AML-193 (cell line): ENCODE measurements at places on chromosomes 1 and 21.

DNA sequence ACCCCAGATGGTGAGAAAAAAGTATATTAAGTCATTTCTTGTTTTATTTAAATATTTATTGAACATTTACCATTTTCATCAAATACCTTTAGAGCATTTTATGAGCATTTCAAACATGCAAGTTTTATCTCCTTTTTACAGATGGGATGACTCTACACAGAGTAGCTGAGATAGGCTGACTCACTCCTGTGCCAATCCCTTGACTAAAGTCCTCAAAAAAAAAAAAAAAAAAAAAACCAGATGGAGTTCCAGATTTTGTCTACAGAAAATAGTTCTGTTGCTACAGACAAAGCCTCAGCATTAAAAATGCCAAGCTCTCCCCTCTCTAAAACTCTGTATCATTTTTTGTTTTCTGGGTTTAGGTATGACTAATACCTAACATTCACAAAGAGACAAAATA, 303.0 kb upstream of the PLD5 start:
- DNase-seq = no peak

DNA sequence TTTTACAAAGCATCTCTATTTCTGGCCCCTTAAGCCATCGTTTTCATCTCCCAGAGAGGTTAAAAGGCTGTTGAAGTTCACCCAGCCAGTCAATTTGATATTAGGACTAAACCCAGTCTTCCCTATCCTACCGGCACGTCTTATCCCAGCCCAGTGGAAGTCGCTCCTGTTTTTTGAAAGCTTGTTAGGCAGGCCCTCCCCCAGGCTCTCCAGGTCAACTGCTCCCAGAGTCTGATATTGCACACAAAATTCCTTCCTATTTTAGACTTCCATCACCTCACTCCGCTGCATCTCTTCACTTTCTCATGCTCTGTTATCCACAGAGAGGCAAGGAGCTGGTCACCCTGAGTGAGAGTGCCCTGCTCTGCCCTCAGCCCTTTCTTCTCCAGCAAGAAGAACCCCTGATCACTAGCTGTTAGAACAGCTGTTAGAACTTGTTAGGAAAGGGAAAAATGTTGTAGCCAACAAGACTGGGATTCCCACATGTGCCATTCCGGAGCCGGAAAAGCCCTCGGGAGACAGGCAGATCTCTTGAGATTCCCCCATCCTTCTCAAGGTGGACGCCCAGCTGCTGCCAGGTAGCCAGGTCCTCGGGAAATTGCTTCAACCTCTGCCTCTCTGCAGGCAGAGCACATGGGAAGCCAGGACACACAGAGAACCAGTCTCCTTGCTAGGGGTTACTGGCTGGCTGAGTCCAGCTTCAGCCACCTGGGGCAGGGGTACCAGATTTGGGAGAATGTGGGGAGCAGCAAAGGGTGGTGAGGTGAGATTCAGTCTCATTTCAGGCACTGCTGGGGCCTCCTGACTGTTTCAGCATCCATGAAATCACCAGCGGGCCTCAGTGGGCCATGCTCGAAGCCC, 25.7 kb downstream of the PLXNA2 start:
- no peak for DNase-seq

DNA sequence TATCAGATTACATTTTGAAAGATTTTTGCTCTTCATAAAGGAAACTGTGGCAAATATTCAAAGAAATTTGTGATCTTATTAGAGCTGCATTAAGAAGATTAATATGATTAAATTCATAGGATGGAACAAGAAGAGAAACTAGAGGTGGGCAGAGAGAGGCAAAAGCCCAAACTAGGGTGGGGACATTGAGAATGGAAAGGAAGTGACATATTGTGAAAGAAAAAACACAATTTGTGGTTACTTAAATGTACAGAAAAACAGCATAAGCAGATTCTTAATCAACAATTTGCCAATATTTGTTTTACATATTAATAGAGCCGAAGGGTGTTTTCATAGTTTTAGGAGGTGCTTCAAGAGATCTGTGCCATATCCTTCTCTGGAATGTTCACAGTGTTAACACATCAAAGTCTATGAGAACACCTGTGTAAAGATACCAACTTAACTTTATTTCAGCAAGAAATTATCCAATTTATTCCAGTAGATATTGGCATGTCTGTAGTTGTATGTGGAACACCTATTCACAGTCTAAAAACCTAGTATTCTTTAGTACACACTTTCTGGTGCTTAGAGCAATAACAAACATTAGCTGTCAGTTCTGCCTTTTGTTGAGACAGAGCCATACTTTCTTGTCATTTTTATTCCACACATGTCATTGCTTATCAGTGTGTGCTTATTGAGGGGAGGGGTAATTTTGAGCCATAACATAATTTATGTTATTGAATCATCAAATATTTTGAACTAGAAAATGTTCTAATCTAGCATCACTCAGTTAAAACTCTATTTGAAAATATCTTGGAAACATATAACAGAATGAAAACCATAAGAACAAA, 401.5 kb downstream of the PTPRC start:
- no peak for DNase-seq

DNA sequence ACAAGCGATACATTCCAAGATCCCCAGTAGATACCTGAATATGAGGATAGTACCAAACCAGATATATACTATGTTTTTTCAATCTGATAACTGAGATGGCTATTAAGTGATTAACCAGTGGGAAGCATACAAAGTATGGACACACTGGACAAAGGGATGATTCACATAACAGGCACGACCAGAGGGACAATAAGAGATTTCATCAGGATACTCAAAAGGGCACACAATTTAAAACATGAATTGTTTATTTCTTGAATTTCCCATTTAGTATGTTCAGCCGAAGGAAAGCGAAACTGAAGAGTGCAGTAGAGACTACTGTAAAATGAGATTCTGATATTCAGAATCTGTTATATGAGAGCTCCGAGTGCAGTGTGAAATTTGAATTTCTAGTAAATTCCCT, 10.6 kb downstream of the ZZZ3 start:
- DNase-seq = no peak

- DNase-seq = no peak
Measured at GRCh38 chr1:200971955-200972711, 51.4 kb downstream of the KIF21B start.

DNA sequence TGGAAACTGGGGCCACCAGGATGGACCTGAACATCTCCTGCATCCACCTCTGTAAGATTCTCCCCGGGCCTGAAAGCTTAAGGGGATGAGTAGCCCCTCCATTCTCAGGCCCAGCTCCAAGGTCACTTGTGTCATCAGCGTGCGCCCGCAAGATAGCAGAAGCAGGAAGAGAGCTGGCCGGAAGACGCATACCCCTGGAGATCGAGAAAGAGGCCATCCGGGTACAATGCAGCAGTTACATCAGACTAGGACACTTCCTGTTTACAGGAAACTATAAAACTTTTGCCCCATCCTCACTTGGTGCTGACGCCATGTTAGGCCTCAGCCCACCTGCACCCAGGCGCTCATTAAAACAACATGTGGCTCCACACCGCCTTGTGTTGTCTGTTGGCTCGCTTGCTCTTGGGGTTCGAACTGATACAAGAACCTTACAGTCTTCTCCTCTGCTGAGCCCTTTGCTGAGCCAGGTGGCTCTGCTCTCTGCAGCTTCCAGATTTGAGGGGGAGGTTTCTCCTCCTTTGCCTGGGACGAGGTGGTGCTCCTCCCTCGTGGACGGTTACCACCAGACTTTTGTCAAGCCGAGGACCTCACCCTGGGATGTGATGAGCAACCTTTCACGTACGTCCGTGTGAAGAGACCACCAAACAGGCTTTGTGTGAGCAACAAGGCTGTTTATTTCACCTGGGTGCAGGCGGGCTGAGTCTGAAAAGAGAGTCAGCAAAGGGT, 277.5 kb upstream of the C1orf174 start:
- DNase-seq = no peak

DNA sequence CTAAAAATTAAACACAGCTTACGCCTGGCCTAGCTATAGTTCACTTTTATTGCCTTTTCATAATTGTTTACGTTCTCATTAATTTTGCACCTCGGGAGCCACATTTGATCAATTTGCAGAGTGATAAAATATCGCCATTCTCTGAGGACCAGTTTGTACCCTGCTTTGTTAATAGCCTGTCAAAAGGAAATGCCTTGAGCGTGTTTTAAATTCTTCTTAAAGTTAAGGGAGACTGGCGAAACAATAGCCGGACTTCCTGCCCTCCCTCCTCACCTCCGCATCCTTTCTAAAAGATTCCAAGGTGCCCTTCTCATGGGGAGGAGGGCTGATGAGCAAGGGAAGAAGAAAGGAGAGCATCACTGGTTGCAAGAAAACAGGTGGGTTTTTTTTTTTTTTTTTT, 271.6 kb downstream of the KCNJ6 start:
- DNase-seq = no peak

GRCh38 chr1:35564037-35564883, 6.7 kb downstream of the NCDN start:
- DNase-seq = peak; percentile 77

DNA sequence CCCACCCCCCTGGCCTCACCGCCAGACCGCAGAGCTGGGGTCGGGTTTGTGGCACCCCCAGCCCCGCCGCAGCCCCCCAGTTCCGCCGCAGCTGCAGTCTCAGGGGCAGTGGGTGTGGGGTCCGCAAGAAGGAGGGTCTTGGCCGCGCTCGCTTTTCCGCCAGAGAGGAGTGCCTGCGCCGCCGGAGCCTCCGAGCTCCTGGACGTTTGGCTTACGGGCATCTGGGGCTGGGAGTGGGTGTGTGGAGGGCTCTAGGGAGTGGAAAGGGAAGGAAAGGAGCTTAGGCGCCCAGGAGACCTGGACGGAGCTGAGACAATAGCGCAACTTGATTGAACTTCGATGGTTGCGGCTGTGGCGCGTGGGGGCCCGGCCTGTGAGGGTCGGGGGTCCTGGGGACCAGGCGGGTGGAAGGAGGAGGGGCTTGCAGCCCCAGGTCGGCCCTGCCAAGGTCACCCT, 88.8 kb upstream of the IPO9 start:
- no peak for DNase-seq

DNA sequence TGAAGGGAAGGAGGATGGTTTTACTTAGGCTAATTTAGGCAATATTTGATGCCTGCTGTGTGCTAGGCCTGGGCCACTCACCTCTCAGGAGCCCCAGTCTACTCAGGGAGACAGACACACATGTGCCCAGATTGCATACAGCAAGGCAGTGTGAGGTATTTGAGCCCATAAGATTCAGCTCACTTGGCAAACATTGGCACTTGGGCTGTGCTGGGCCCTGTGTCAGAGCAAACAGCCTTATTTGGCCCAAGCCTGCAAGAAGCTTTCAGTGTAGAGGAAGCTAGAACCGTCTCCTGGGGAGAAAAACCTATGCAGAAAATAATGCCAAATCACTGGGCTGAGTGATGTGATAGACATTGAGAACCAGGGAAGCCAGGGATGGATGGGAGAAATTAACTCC, 3.9 kb upstream of the SYNC start:
- DNase-seq = no peak

GRCh38 chr1:225712391-225712790, 59.5 kb upstream of the ENAH start:
- peak; percentile 84 for DNase-seq

- no peak for DNase-seq
Measured at GRCh38 chr21:43866260-43866629, 1.2 kb downstream of the AGPAT3 start.

- no peak for DNase-seq
Measured at GRCh38 chr1:177864538-177865305, 105.1 kb downstream of the SEC16B start.

GRCh38 chr1:231395076-231395997, 26.8 kb downstream of the EGLN1 start:
- no peak for DNase-seq

DNA sequence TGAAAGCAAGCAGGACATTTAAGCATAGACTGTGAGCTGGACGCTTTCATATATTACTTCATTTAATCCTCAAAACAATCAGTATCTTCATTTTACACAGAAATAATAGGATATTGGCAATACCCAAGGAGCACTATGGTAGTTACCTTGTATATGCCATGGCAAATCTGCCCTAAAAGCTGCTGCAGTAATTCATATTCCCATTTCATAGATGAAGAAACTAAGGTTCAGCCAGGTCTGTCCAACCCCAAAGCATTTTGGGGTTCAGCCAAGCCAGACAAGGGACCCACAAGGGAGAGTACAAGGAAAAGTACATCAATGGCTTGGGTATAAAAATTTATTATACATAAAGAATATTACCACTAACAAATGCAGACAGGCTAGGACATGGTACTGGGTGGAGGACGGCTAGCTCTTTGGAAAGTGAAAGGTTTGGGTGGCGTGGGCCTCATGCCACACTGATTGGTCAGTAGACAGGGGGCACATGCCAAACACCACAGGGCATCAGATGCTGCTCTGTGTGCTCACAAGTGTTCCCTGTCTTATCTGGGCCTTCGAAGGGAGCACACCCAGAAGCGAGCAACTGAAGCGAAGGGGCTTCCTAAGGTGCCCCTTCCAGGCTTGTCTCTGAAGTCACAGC, 23.9 kb upstream of the PTAFR start:
- DNase-seq = no peak

GRCh38 chr1:51623025-51623424, 6.1 kb downstream of the OSBPL9 start:
- no peak for DNase-seq

DNA sequence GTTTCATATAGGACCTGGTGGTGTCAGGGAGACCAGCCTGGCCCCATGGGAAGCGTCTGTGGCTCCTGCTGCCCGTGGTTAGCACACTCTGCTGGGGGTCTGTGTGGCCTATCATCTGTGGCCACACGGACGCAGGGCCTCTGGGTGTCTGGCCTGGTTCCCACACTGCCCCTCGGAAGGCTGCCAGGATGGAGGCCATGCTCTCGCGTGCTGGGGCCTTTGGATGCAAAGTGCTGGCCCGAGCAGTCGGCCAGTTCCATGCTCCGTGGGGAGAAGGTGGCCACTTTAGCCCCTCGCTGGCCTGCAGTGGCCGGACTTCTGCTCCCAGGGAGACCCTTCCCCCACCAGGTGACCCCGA, 20.8 kb upstream of the LRRC3 start:
- DNase-seq = no peak

GRCh38 chr1:203867802-203868201, 6.4 kb downstream of the SNRPE start:
- DNase-seq = no peak

- no peak for DNase-seq
Measured at GRCh38 chr1:234503193-234504050, 24.4 kb upstream of the TARBP1 start.

- DNase-seq = peak; percentile 80
Measured at GRCh38 chr1:182446033-182446669, 3.8 kb upstream of the RGSL1 start.

DNA sequence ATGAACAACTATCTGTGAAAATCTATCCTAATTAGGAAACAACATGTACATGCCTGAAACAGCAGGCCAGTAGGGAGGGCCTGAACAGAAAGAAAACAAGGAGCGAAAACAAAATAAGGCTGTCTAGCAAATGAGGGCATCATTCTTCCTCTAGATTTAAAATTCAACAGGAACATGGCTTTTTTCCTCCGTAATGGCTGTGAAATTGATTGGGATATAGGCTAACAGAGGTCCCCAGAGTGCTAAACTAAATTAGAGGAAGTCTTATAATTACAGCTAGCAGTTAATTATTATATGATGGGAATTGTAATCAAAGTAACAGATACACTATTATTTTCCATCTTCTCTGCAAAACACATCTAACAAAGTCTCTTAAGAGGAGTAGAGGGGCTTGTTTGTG, 51.7 kb upstream of the TIAM1 start:
- no peak for DNase-seq

GRCh38 chr1:175814885-175815284, 71.5 kb upstream of the TNR start:
- no peak for DNase-seq
